Activated CD4-positive, alpha-beta T cell treated with anti-CD3 and anti-CD28 coated beads, Interleukin-2, amount 50 U/mL, for 48 hours (primary cell): ENCODE measurements at places on chromosomes 1 and 21.

GRCh38 chr21:41537356-41537755 lies 29.4 kb upstream of the TMPRSS2 start:
- no peak for DNase-seq

GRCh38 chr1:205484985-205485967 lies 19.2 kb upstream of the CDK18 start:
- peak; percentile 60 for DNase-seq

- no peak for DNase-seq
These were observed 12.9 kb upstream of the ERG start for GRCh38 chr21:38511198-38511597.

DNA sequence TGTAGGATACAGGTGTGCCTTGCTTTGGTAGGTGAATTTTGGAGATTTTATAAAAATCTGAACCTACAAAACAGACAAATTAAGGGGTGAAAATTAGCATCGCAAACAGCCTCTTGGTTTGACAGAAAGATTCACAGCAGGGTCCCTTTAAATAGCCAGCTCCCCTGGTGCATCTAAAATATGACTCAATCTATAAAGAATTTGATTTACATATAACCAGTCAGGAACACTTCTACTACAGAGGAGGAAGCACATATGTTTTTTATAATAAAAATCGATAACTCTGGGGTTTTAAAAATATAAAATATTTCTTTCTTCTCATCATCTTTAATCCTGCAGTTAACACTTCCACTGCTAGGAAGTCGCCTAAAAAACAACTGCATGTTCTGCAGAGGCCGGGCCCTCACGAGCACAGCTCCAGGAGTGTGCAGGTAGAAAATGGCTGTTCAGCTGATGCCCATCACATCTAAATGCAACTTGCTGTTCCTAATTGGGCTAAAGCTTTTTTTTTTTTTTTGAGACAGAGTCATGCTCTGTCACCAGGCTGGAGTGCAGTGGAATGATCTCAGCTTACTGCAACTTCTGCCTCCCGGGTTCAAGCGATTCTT lies 203.4 kb downstream of the HS2ST1 start:
- DNase-seq: no peak

DNA sequence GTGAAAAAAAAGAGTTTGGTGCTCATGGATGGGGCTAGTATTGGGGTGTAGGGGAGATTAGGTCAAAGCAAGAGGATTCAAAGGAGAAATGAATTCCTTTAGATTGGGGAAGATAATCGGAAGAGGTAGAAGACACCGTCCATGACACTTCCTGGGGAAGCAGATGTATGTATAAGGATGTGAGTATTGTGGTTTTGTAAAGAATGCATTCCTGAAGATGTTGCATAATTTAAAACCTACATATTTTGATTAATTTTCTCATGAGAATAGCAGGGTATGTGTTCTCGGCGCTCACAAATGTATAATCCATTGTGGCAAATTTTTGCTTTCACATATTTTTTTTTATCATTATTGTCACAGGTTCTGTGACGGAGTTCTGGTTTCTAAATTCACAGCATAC lies 5.5 kb upstream of the LGALS8 start:
- DNase-seq: no peak
